Lung (tissue), 17 donors: ENCODE measurements at places on chromosomes 12 and 14. TPM values are rescaled to one million over a fixed set of nuclear protein-coding genes. Genes with fewer than 3 reads are reported as not detected.

ATF1 gene
- 28.5 TPM for total RNA-seq

KIF26A gene
- total RNA-seq, result 6.5 TPM

RFX4 gene
- not detected for total RNA-seq

ADAM21 gene
- total RNA-seq, result 0.17 TPM

AQP6 gene
- total RNA-seq, result 0.31 TPM

B3GNT4 gene
- not detected for total RNA-seq

TAS2R50 gene
- 1.8 TPM for total RNA-seq

A2M gene
- total RNA-seq, result 2,674 TPM

PRH2 gene
- not detected for total RNA-seq

LBHD2 gene
- total RNA-seq, result not detected
